ENCODE measurements at places on chromosomes 13 and 19. TPM values are rescaled to one million over a fixed set of nuclear protein-coding genes. Genes with fewer than 3 reads are reported as not detected.

TMPRSS9 gene
- total RNA-seq = 0.25 TPM

NR2F6 gene
- total RNA-seq = 151 TPM

ZNF709 gene
- 1.3 TPM for total RNA-seq

ETHE1 gene
- total RNA-seq = 480 TPM
